T-helper 2 cell (primary cell): ENCODE measurements at places on chromosomes 2 and 18.

DNA sequence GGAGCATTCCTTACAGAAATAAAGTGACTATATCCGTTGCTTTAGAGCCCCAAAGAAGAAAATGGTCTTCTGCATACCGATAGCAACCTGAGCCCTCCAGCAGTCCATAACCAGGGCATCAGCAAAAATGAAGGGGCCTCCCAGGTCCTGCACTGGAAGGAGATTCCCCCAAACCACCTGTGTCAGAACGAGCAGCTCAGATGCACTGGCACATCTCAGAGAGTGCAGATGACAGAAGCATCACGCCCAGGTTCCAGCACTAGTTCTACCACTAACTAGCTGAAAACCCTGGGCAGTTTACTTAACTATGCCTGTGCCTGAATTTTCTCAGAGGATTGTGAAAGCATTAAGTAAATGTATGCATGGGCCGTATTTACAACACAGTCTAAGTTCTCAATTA, 466.7 kb upstream of the MYT1L start:
- no peak for DNase-seq

DNA sequence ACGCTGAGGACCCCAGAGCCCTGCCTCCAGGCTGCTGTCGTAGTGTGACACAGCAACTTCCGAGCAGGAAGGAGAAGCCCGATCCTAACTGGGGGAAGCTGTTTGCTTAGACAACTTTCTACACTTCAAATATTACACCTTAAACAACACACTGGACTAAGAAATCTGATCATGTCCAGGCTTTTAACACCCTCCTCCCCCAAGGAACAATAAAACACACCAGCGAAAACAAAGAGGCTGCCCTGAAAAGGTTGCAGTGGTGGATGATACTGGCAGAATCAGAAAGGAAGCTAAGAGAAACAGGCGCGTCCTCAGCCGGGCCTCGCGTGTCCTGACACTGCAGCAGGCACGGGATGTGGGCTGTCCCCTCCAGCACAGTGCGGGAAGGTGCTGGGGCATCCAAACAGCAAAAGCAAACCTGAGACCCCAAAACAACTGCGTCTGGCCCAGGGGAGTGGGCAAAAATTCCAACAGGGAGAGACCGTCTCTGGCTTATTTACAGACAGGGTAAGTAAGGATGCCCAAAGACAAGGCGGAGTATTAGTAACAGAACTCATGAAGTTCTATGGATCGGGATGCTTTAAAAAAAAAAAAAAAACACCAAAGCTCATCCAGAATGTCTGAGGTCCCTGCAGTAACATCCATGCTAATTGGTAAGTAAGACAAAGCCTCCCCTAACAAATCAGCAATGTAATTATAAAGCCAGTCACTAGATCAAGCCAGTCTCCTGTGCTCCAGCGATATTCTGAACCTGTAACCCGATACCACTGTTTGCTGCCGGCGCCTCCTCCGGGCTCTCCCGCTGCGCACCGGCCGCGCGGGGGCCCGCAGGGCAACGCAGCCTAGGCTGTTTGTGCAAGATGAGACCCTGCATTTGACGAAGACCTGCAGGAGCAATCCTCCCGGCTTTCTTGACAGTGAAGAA, 9.0 kb downstream of the SERTAD2 start:
- DNase-seq, result no peak

DNA sequence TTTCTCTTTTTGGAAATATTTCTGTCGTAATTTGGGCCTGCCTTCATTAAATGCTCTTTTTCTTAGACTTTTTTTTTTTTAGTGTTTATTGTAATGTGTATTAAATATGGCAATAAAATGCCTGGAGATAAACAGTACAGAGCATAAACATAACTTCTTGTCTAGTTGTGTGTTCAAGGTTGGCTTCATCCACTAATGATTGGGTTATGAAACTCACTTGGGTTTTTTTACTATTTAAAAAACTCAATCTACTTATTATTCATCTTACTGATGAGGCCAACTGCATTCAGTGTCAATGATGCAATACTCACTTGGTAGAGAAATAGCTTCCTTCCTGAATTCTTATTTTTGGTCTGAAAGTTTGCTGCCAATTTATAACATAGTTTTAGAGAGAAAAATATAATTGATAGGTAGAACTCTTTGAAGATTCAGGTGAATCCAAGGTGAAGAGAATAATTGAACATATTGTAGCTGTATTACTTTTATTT, 144.2 kb upstream of the NABP1 start:
- DNase-seq, result no peak

DNA sequence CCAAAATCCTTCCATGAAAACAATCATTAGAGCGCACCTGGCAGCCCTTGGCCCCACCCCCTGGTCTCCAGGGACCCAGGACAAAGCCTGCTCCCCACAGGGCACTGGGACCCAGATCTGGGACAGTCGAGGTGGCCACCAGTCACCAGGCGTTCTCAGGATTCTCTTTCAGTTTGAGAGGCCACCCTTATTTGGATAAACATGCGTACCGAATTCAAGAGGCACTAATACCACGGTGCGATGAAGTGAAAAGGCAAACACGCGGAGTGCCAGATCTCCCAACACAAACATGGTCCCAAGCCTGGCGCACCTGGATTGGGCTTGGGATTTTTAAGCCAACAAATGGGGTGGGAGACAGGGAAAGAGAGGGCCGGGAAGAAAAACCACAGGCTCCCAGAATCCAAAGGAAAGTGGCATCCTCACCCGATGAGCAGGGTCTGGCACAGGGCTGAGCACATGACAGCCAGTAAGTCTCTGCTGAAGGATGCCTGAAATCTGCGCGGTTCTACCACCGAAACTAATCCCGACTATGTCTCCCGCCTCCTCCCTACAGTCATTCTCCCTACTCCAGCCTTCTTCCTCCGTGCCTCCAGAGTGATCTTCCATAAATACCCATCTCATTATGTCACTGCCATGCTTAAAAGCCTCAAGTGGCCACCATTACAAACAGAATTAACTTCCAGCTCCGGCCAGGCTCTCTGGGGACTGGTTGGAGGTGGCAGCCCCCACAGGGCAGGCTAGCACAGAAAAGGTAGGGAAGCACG, 60.9 kb upstream of the KLHL29 start:
- DNase-seq, result no peak

GRCh38 chr2:23803264-23803964, 123.5 kb downstream of the ATAD2B start:
- no peak for DNase-seq

- no peak for DNase-seq
Observed at GRCh38 chr2:165844216-165844615, 50.2 kb upstream of the GALNT3 start.

DNA sequence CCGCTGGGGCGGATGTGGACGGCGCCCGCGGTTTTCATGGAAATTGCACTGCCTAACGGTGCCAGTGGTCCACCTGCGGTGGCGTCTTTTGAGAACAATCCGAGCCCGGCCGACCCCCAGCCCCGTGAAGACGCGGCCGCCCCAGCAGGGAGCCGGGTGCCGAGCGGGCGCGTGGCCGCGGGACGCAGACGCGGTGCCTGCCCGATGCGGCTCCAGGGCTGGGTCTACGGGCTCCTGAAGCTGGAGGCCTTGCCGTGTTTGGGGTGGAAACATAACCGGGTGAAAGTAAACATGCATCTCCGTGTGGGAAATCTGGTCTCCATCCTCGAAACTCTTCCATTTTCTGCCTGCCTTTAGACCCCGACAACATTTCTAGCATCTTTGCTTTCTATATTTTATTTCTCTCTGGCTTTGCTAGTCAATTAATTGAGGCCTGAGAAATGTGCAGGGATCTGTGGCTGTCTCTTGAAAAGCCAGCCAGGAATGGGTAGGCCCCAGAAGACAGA, 572 bp downstream of the INPP4A start:
- DNase-seq, result peak; percentile 45

GRCh38 chr2:235922839-235923238, 245.3 kb downstream of the GBX2 start:
- DNase-seq, result no peak

- DNase-seq, result no peak
Observed at GRCh38 chr2:4358837-4359236, 655.5 kb downstream of the DCDC2C start.

DNA sequence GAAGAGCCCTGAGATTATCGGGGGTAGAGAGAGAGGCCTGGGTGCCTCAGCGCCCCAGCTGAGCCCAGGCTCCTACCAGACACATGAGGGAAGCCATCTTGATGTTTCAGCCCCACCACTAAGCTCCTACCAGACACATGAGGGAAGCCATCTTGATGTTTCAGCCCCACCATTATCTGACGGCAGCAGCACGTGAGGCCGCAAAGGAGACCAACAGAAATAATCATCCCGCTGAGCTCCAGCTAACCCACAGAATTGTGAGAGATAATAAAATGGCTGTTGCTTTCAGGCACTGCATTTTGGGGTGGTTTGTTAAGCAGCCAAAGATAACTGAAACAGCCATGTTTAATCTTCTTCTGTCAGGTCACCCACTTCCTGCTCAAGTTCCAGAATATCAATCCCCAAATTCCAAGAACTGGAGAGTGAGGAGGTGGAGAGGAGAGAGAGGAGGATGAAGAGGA, 29.3 kb upstream of the SOS1 start:
- DNase-seq, result no peak

DNA sequence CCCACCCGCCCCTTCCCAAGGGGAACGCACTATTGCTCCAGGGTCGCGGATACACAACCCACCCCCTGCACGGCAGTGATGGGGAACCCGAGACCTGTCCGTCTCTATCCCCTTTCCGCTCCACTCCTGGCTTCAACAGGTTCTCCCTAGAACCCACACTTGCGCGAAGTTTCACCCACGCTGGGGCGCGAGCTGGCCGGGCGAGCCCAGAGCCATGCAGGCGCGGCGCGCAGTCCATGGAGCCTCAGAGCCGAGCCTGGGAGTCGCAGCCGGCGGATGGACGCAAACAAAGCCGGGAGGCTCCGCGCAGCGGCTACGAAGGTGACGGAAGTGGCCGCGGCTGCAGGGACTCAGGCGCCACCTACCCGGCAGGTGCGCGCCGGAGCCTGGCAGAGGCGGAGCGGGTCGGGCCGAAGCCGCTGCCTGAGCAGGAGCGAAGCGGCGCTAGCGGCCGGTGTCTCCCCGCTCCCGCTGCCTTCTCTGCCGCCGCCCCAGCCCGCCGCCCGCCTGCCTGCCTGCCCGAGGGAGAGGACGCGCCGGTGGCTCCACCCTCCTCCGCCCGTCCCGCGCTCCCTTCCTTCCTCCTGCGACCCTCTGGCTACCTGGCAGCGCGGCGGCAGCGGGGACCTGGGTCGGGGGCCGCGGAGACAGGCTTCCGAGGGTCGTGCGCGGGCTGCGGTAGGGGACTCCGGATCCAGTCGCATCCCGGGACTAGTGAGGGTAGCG, 14.0 kb downstream of the ALPG start:
- DNase-seq, result no peak

GRCh38 chr2:241350878-241351639, 5.0 kb upstream of the FARP2 start:
- no peak for DNase-seq

DNA sequence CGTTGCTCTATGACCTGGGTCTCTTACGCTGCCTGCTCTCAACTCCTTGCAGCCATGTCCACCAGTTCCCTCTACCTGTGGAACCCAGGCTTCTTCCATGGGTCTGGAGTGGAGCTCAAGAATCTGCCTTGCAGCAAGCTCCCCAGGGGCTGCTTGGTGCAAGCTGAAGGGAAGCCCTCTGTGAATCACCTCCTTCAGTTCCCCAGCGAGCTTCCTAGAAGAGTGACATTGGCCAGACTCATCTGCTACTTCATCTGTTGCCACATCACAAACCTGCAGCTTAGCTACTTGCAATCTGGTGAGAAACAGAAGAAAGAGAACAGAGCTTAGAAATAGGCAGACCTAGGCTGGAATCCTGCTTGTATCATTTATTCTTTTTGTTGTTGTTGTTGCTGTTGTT, 9.8 kb upstream of the EFR3B start:
- no peak for DNase-seq

GRCh38 chr2:18910843-18911242, 321.5 kb upstream of the NT5C1B start:
- no peak for DNase-seq

GRCh38 chr18:52341103-52341432, 1.1 kb downstream of the DCC start:
- DNase-seq, result no peak

DNA sequence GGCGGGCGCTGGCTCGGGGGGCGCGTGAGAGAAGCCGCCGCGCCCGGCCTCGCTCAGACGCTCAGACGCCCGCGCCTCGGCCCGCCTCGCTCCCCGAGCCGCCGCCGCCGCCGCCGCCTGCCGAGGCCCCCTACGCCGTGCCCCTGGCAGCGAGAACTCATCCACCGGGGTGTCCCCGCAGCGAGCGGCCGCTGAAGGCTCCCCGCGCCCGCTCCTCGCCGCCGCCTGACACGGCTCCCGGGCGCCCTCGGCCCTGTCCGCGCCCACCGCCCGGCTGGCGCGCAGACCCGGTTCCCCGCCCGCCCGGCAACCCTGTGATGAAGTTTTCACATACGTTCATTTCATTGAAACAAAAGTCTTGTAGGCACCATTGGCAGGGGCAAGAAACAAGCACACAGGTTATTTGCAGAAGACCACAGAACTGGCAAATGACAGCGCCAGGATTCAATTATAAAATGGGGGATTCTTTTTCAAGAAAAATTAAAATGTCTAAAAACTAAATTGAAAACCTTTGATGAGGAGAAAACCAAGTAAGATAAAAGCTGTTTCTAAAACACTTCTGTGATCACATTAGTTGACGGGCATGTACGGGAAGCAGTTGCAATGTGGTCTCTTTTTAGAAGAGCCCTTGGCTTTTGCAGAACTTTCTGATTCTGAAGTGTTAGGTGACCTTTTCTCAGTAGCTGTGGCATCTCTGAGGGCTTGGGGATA, 50.5 kb upstream of the TUBA3D start:
- DNase-seq, result no peak
